Astrocyte (in vitro differentiated cells and primary cell): ENCODE measurements at places on chromosomes 4 and X.

DNA sequence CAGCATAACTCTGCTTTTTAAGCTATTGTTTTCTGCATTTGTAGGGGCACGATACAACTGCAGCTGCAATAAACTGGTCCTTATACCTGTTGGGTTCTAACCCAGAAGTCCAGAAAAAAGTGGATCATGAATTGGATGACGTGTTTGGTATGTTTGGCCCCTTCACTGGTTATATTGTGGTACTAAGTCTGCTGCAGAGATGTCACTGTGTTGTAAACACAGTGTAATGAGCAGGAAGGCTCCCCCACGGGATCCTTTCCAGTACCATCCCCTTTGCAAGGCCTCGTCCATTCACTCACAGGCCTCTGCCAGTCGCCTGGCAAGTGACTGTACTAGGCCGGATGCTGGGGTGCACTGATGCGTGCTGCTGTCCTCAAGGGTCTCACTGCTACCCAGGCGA is 13.8 kb downstream of the CYP4V2 start:
- DNase-seq: no peak

GRCh38 chr4:5381961-5382441 is 326.4 kb downstream of the EVC2 start:
- DNase-seq: peak; percentile 51

- DNase-seq: no peak
Measured at GRCh38 chr4:147779451-147779850, 47.6 kb downstream of the ARHGAP10 start.

- no peak for DNase-seq
Measured at GRCh38 chrX:123298026-123298425, 113.9 kb downstream of the GRIA3 start.

- DNase-seq: peak; percentile 84
Measured at GRCh38 chr4:55475394-55476243, 71.1 kb downstream of the CLOCK start.

GRCh38 chrX:45571453-45571852 is 370.8 kb upstream of the DIPK2B start:
- no peak for DNase-seq

GRCh38 chrX:100645106-100645505 is 1.1 kb downstream of the SRPX2 start:
- peak; percentile 16 for DNase-seq

DNA sequence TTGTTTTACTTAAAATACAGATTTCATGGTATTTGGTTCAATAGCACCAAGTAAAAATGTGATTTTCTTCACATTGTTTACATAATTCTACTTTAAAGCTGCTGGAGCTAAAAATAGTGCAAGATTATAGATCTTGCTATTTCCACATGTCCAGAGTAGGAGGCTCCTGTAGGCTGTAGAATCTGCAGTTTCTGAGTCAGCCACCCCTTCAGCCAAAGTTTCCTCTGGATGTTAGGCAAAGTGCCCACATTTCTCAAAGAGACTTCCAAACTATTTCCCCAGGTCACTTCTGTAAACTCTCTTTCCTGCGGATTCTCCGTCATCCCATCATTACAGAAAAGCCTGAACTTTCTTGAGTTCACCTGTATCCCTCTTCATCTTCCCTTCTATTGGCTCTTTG is 342.5 kb upstream of the FSTL5 start:
- DNase-seq: peak; percentile 80

GRCh38 chrX:130770615-130771014 is 132.4 kb downstream of the ENOX2 start:
- DNase-seq: peak; percentile 86

- no peak for DNase-seq
Measured at GRCh38 chrX:12137951-12138360, 317 bp upstream of the FRMPD4 start.

DNA sequence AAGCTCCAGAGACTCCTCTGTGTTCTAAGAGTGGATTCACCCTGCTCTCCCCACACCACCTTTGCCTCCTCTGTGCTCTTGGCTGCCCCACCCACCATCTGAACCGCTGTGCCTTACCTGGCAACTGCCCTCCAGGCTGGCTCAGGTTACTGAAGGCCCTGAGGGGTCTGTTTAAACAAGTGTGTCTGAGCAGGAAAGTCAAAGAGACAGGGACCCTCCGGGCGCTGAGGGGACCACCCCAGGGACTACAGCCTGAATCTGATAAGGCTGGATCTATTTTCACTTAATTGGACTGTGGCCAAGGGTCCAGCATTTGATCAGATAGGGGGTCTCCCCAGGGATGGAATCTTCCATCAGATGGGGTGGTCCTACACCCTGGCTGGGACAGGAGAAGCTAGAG is 10.4 kb upstream of the MSX1 start:
- DNase-seq: no peak

GRCh38 chr4:104411502-104411901 is 83.2 kb downstream of the CXXC4 start:
- no peak for DNase-seq

DNA sequence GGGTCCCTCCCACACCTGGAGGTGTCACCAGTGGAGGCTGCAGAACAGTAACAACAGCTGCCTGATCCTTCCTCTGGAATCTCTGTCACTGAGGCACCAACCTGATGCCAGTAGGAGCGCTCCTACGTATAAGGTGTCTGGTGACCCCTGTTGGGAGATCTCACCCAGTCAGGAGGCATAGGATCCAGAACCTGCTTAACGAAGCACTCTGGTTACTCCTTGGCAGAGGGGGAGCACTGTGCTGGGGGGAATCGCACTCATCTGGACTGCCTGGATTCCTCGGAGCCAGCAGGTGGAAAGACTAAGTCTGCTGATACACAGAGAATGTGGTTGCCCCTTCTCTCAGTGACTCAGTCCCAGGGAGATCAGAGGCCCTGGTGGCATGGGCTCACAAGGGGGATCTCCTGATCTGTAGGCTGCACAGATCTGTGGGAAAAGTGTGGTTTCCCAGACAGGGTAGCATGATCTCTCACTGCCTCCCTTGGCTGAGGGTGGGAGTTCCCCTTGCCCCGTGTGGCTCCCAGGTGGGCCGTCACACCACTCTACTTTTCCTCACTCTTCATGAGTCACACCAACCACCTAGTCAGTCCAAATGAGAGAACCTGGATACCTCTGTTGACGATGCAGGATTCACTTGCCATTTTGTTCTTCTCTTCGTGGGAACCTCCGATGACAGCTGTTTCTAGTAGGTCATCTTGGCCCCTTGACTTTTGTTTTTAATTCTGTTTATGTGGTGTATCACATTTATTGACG is 305.9 kb downstream of the IDS start:
- no peak for DNase-seq

- DNase-seq: no peak
Measured at GRCh38 chr4:178881937-178882336, 1439.7 kb upstream of the AGA start.

DNA sequence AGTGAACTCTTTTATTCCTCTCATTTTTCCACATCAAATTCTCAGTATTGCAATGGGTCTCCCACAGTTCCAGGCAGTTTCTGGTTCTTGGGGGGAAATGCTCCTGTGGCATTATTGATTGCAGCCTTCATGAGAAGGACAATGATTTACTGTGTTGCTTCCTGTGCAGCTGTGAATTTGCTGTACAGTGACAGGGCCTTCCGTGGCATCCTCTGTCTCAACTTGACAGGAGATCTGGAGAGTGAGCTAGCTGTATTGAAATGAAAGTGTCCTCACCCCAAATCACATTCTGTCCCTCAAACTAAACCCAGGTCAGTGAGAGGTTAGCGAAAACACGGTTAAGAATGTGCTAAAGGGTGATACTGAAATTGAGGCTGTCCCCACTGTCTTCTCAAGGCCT is 77.1 kb upstream of the ATOH1 start:
- no peak for DNase-seq

DNA sequence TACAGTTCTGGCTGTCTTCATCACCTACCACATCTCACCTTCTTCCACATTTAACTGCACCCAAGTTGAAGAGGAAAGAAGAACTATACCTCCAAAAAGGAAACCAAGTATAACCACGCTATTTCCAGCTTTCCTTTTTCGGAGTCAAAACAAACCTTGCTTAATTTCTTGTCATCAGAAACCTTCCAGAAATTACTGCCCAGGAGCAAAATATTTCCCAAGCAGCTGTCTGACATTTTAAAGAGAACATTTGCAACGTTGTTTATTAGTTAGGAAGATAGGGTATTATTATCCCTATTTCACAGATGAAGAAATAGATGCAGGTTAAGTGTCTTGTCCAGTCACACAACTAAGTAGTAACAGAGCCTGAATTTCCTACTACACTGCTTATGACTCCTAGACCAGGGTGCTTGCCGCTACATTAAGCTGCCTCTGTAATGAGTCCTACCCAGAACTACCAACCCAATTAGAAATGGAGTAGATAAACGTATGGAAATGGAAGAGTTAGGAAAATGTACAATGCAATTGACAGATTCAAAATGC is 2.2 kb upstream of the ACSL4 start:
- no peak for DNase-seq

DNA sequence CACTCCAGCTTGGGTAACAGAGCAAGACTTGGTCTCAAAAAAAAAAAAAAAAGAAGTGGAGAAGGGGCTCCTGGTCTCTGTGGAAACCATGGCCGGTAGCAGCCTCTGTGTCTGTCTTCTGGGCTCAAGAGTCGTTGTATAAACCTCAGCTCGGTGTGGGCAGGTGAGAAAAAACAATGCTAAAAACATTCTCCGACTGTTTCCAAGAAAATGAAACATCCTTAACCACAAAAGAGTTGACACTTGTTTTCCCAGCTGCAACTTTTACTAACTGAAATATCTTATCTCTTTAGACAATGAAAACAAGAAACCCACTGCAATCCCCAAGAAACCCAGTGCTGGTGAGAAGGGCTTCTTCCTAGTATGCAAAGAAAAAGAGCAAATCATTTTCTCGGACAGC is 26.2 kb downstream of the CD99 start:
- DNase-seq: no peak
